ENCODE measurements at places on chromosomes 12 and 14. TPM values are rescaled to one million over a fixed set of nuclear protein-coding genes. Genes with fewer than 3 reads are reported as not detected.

- H3K27me3 ChIP-seq = no peaks in the 10 kb centered on the region
- H3K27ac ChIP-seq = no peak overlapping the region
- no peak overlapping the region for H3K4me3 ChIP-seq
Measured at GRCh38 chr14:23566112-23566777, 1.3 kb downstream of the AP1G2 start.

DNA sequence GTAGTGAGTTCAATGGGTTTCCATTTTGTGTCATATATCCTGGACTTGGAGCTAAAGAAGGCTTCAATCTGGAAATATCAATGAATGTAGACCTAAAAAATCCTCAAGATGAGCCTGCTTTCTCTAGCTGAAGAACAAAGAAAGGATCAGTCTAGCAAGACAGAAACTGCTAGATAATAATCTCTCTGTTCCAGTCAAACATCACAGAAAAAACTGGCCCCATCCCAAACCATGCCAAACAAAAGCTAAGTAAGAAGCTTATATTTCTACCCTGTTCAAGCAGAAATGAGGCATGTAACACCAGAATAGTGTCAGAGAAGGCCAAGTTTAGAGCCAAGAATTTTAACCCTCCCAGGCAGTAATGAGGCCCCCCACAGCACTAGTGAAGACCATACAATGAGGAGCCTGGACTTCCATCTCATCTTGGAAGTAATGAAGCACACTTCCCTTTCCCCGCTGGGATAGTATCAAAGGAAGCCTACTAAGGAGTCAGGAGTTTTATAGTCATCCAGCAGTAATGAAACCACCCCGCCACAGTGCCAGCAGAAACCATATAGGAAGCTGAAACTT, 95.8 kb downstream of the NELL2 start:
- no peaks in the 10 kb centered on the region for H3K36me3 ChIP-seq
- H3K27me3 ChIP-seq = no peaks in the 10 kb centered on the region
- no peak overlapping the region for H3K27ac ChIP-seq
- H3K4me1 ChIP-seq = no peaks in the 10 kb centered on the region
- no peak for DNase-seq
- H3K4me3 ChIP-seq = no peak overlapping the region

DNA sequence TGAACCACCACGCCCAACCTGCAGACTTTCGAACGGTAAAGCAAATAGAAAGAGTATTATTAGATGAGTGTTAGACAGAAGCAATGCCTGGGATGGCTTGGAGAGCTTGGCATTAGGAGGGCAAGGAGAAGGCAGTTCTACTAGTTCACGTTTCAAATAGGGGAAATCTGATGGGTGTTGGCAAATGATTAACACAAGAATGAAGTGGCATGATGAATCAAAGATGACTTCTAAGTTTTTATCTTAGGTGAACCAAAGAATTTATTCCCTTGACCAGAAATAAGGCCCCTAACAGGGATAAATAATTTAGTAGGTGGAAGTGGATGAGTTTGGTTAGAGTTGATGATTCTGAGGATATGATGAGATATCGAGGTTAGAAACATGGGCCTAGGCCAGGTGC, 38.5 kb downstream of the DRAM1 start:
- H3K27me3 ChIP-seq = no peaks in the 10 kb centered on the region
- H3K4me3 ChIP-seq = no peak overlapping the region
- no peaks in the 10 kb centered on the region for H3K4me1 ChIP-seq

GRCh38 chr12:108516511-108517275, 1.6 kb downstream of the FICD start:
- 0 out of 2 replicates have a peak, but pooled peaks cover 4% of the 10 kb centered on the region for H3K27me3 ChIP-seq
- no peak overlapping the region for H3K27ac ChIP-seq
- no peak for DNase-seq
- no peak overlapping the region for H3K4me3 ChIP-seq

DNA sequence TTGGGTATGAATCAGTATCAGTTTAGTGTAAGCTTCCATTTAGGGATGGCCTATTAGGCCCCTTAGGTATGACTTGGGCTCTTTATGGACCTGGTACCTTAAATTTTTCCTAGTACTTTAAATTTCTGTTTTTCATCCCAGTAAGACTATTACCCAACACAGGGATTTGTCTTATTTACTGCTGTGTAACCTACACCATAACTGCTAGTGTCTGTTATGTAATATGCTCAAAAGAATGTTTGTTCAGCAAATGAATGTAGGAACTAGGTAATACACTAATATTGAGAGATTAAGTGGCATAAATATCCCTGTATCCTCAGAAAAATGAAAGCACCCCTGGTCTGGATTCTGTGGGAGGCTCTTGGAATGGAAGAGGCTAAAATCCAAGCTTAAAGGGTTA, 63.7 kb upstream of the YARS2 start:
- peaks cover 32% of the 10 kb centered on the region for H3K36me3 ChIP-seq
- H3K27ac ChIP-seq = no peak overlapping the region
- no peaks in the 10 kb centered on the region for H3K4me1 ChIP-seq

- H3K4me3 ChIP-seq = no peak overlapping the region
- H3K27me3 ChIP-seq = no peaks in the 10 kb centered on the region
- H3K27ac ChIP-seq = no peak overlapping the region
- no peak for DNase-seq
- peaks cover 6% of the 10 kb centered on the region for H3K4me1 ChIP-seq
- no peaks in the 10 kb centered on the region for H3K36me3 ChIP-seq
Measured at GRCh38 chr14:90421001-90421631, 24.3 kb downstream of the CALM1 start.

DNA sequence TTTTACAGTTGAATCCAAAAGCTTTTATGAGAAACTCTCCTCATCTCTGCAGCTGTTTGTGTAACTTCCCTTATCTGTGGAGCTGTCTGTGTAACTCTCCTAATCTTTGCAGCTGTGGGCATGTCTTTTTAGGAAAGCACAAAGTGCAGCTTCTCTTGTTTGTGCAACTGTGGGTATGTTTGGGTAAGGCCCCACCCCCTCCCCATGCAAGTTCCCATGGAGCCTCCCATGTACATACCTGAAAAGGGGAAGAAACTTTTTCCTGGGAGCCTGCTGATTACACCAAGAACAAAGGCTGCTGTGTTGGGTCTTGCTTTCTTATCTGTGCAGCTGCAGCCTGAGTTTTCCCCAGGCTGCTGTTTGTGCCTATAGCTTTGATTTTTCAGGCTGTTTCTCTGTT, 42.7 kb upstream of the CDKN3 start:
- peaks cover 4% of the 10 kb centered on the region for H3K27me3 ChIP-seq
- no peak for DNase-seq
- H3K36me3 ChIP-seq = no peaks in the 10 kb centered on the region
- no peaks in the 10 kb centered on the region for H3K4me1 ChIP-seq
- no peak overlapping the region for H3K27ac ChIP-seq

GRCh38 chr14:100850841-100851585, 25.1 kb downstream of the MEG3 start:
- no peak overlapping the region for H3K4me3 ChIP-seq
- no peak for DNase-seq
- peaks cover 30% of the 10 kb centered on the region for H3K36me3 ChIP-seq
- no peaks in the 10 kb centered on the region for H3K27me3 ChIP-seq
- no peak overlapping the region for H3K27ac ChIP-seq

DNA sequence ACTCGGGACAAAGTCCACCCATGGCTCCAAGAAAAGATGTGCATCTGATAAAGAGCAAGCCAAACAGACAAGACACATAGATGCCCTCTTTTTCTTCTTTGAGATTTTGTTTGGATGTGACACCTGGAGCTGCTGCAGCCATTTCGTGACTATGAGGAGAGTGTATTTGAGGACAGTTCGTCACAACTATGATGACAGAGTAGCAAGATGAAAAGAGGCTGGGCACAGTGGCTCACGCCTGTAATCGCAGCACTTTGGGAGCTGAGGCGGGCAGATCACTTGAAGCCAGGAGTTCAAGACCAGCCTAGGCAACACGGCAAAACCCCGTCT, 21.5 kb downstream of the LGMN start:
- H3K36me3 ChIP-seq = peaks cover 16% of the 10 kb centered on the region
- DNase-seq = no peak
- no peak overlapping the region for H3K4me3 ChIP-seq
- peaks cover 13% of the 10 kb centered on the region for H3K4me1 ChIP-seq
- H3K27me3 ChIP-seq = no peaks in the 10 kb centered on the region

GRCh38 chr12:53300187-53300586, 692 bp downstream of the MYG1 start:
- peak overlapping the region; percentile 53 for H3K27ac ChIP-seq
- DNase-seq = no peak
- H3K4me1 ChIP-seq = peaks cover 20% of the 10 kb centered on the region
- H3K36me3 ChIP-seq = peaks cover 73% of the 10 kb centered on the region
- peak overlapping the region; percentile 76 for H3K4me3 ChIP-seq

- H3K4me3 ChIP-seq = no peak overlapping the region
- no peaks in the 10 kb centered on the region for H3K27me3 ChIP-seq
- peaks cover 24% of the 10 kb centered on the region for H3K4me1 ChIP-seq
- no peak for DNase-seq
- H3K27ac ChIP-seq = no peak overlapping the region
Measured at GRCh38 chr12:47752552-47752951, 6.1 kb downstream of the RAPGEF3 start.

DNA sequence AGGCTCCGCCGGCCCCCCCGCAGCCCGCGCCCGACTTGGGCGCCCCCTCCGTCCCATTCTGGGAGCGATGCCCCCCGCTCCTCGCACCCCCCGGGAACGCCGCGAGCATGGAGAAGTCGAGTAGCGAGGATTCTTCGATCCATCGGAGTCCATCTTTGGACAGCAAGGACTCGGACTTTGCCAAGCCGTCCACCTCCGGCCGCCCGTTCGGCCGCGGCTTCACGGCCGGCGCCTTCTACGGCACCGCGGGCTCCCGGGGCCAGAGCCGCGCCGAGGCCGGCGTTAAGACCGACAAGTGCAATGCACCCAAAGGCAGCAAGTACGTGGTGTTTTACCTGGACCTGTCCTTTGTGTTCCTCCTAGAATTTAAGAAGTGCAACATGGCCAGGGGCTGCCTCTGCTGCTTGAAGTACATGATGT, 123.6 kb downstream of the TSPAN9 start:
- no peak overlapping the region for H3K27ac ChIP-seq
- H3K4me3 ChIP-seq = peak overlapping the region; percentile 43
- peaks cover 30% of the 10 kb centered on the region for H3K4me1 ChIP-seq
- no peaks in the 10 kb centered on the region for H3K36me3 ChIP-seq
- H3K27me3 ChIP-seq = peaks cover 29% of the 10 kb centered on the region

The CHGA gene
- total RNA-seq = not detected

The BCL2L2 gene
- total RNA-seq = 18.0 TPM
